Hair follicular keratinocyte (primary cell): ENCODE measurements at places on chromosomes 7 and 10. TPM values are rescaled to one million over a fixed set of nuclear protein-coding genes. Genes with fewer than 3 reads are reported as not detected.

Gene SYT15
- total RNA-seq: under 0.01 and 0.08 TPM in 2 replicates

Gene CYP3A4
- not detected in 2 replicates for total RNA-seq

Gene C10orf88
- total RNA-seq: 6.2 TPM in 2 replicates

Gene CALHM3
- not detected in 2 replicates for total RNA-seq

Gene FXYD4
- not detected in 2 replicates for total RNA-seq

Gene VIPR2
- total RNA-seq: not detected in 2 replicates

Gene SOSTDC1
- total RNA-seq: 0.46 TPM in 1 of 2 replicates, not detected in the other

Gene LMTK2
- total RNA-seq: 7.6 and 9.0 TPM in 2 replicates

Gene AKR1D1
- not detected in 2 replicates for total RNA-seq

Gene CTAGE4
- 0.46 and 1.0 TPM in 2 replicates for total RNA-seq

Gene CALML3
- 58.4 and 62.7 TPM in 2 replicates for total RNA-seq

Gene MUC12
- total RNA-seq: 1.7 TPM in 1 of 2 replicates, not detected in the other

Gene KCNMA1
- total RNA-seq: 1.3 and 3.4 TPM in 2 replicates

Gene HMX3
- not detected in 2 replicates for total RNA-seq

Gene TUBAL3
- 1.1 and 1.5 TPM in 2 replicates for total RNA-seq

Gene VENTX
- total RNA-seq: not detected in 2 replicates

Gene WNT8B
- not detected in 2 replicates for total RNA-seq

Gene CUBN
- under 0.01 TPM in 2 replicates for total RNA-seq

Gene BUB3
- total RNA-seq: 119 and 165 TPM in 2 replicates

Gene TLX1
- total RNA-seq: not detected in 2 replicates

Gene RELN
- not detected in 2 replicates for total RNA-seq

Gene AKR1C3
- total RNA-seq: 3.7 and 8.4 TPM in 2 replicates
